ENCODE measurements at places on chromosomes 16 and 17.

- no peak for DNase-seq
These were observed 23.0 kb upstream of the SLC38A8 start for GRCh38 chr16:84065536-84066132.

- DNase-seq: peak; percentile 4
These were observed 28.4 kb downstream of the MYH3 start for GRCh38 chr17:10628756-10629155.

GRCh38 chr17:49783071-49783715 is 5.3 kb upstream of the KAT7 start:
- DNase-seq: no peak

- DNase-seq: no peak
These were observed 65.7 kb upstream of the KSR1 start for GRCh38 chr17:27390540-27390939.

DNA sequence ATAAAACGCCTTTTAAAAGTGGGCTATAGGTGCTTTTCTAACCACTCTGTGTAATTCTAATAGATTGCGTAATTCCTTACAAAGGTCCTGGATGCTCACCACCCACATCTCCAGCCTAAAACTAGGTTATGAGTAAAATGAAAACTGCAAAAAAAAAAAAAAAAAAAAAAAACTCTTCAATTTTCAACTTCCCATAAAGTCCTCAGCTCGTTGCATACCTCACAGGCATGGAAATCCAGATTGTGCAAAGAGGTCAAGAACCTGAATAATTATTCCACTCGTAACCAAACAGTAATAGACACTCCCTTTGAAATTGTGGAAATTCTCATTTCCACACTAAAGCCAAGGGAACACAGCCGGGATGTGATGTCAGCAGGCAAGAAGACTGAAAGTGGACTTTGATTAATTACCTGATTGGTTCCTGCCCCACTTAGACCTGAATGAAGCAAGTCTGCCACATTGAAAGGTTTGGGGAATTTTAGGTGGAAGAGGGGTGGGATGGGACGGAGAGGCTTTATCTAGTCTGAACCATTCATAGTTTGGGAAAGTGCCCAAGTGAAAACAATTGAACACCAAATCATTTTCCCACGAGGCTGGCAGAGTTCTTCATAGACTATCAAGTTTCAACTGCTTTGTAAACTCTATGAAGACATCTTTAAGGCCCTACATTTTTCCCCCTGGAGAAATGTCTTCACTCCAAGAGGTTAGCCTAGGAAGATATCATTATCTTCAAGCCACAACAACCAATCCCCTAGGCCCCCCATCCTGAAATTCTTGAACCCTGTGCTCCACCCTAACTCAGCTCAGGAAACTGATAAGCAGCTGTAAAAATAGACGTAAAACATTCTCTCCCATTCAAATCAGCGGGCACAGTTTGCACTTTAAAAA is 49.1 kb upstream of the TANC2 start:
- DNase-seq: no peak

- no peak for DNase-seq
These were observed 658.9 kb downstream of the TOX3 start for GRCh38 chr16:51888016-51888415.
